ENCODE measurements at places on chromosomes 2 and 18. TPM values are rescaled to one million over a fixed set of nuclear protein-coding genes. Genes with fewer than 3 reads are reported as not detected.

KCNG3 gene
- 0.11 TPM for total RNA-seq

ITM2C gene
- total RNA-seq, result 24.7 TPM

CYP27C1 gene
- total RNA-seq, result not detected

NPC1 gene
- total RNA-seq, result 31.4 TPM

REG1A gene
- total RNA-seq, result not detected

ARHGEF33 gene
- total RNA-seq, result 0.69 TPM

PAX3 gene
- not detected for total RNA-seq
